ENCODE measurements at places on chromosomes 7 and 10.

DNA sequence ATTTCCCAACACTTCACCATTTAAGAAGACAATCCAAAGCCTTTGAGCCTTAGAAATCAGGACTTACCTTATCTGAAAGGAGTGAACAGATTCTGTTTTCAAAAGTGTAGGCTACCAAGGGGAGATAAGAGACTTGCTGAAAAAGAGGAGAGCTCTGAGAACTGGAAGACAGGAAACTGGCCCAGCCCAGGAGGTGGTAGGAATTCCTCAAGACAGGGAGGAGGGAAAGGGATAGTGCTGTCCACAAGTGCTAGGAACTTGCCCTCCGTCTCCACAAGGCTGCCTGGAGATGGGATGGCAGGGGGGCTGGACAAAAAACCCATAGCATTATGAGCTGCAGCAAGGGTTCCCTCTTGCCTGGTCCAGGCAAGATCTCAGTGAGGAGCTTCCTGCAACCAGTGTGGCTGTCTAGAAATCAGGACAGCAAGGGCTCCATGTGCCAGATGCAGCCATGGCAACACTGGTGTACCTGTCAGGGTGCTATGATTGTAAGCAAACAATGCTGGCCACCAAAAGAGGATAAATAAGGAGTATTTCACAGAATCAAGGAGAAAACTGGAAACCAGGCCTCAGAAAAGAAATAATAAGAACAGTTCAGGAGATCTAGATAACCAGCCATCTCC is 22.7 kb upstream of the FRMD4A start:
- DNase-seq = no peak

DNA sequence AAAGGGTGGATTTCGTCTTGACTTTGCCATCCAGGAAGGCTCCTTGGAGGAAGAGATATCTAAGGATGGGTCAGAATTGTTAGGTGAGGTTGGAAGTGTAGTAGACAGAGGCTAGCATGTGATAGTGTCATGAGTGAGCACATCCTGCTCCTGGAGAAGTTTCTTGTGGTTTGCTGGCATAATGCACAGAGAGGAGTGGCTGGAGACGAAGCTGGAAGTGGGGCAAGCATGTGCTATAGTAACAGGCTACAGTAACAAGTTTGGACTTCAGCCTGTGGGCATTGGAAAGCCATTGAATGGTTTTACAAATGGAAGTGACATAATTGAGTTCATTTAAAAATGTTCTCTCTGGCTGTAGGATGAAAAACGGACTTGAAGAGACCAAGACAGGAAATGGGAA is 175.6 kb upstream of the VWC2 start:
- DNase-seq = no peak

- peak; percentile 84 for DNase-seq
These were observed 48.5 kb upstream of the SLC29A3 start for GRCh38 chr10:71270301-71271220.

DNA sequence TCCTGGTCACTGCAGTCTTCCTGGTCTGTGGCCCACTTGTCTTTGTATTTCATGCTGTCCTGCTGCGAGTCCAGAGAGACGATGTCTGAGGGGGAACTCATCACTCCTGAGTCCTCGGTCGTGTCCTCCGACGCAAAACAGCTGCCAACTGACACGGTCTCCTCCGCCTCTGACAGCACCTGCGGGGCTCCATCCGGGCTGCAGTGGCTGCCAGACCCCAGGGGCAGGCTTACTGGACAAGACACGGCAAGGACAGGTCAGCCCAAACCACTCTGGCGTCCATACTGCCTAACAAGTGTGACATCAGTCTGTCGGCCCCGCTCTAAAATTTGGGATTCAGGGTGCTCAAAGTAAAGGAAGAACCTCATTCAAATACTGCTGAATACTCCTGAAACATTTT is 260.8 kb upstream of the GRB10 start:
- DNase-seq = no peak

GRCh38 chr7:142450206-142450605 is 192.3 kb upstream of the PRSS58 start:
- DNase-seq = no peak

DNA sequence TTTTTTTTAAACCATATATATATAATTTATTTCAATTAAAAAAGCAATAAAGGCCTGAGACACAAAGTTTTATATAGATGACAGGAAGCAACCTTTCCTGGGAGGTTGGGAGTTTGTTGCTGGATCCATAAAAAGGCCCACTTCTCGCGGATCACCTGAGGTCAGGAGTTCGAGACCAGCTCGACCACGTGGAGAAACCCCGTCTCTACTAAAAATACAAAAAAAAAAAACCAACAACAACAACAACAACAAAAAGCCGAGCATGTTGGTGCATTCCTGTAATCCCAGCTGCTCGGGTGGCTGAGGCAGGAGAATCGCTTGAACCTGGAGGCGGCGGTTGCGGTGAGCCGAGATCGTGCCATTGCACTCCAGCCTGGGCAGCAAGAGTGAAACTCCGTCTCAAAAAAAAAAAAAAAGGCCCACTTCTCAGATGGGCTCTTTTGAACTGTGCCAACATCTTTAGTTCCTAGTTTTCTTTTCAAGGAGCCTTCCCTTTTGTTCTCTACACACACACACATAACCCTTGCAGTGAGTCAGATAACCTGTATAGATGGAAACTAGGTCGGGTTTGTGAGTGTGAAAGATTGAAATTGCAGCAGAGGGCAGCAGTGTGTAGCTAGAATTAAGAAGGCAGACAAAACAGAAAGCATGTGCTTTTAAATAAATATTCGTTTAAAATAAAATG is 1.2 kb upstream of the SMNDC1 start:
- peak; percentile 51 for DNase-seq

- DNase-seq = no peak
These were observed 513.3 kb downstream of the MDFIC start for GRCh38 chr7:115435178-115435577.

GRCh38 chr7:12389089-12389700 is 14.5 kb downstream of the VWDE start:
- peak; percentile 75 for DNase-seq

DNA sequence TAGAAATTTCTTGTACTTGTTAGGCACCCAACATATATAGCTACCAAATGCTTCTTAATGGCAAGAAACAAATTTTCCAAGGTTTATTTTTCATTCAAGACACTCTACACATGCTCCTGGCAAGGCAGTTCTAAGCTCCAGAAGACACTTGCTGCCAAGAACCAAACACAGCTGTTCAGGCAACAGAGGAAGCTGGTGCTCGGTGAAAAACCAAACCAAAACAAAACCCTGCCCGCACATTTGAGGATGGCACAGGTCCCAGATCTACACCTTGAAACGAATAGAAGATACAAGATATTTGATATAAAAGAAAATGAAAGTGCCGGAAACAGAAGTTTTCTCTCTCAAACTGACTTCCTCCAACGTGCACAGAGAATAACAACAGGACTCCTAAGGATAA is 4.9 kb upstream of the DNTT start:
- no peak for DNase-seq

- no peak for DNase-seq
These were observed 221.0 kb upstream of the KLF6 start for GRCh38 chr10:4006051-4006450.

- peak; percentile 13 for DNase-seq
These were observed 748 bp downstream of the PHTF2 start for GRCh38 chr7:77799078-77799964.

DNA sequence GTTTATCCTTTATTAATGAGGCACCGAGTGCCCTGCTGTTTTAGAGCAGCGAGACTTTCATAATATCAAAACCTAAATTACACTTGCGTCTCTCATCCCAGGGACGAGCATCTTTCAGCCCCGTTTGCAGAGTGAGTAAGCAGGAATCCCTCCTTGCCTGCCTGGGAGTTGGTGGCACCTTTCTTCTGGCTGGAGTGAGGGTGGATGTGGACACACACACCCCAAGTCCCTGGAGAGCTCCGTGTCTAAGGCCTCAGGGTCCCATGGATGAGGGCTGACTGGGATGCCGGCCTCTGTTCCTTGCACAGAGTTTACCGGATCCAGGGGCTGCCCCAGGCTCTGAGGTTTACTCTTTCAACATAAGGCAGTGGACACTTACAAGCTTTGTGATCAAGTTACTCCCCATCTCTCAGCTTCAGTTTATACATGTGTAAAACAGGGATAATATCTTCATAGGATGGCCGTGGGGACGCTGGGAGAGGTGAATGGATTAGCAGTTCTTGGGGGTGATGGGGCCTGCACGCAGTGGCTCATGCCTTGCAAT is 24.5 kb downstream of the POLL start:
- no peak for DNase-seq

- DNase-seq = no peak
These were observed 1.5 kb downstream of the TRIL start for GRCh38 chr7:28956608-28957063.

- no peak for DNase-seq
These were observed 448.5 kb downstream of the KCNMA1 start for GRCh38 chr10:77189075-77189474.

- no peak for DNase-seq
These were observed 107.4 kb upstream of the FAM204A start for GRCh38 chr10:118449521-118449920.

DNA sequence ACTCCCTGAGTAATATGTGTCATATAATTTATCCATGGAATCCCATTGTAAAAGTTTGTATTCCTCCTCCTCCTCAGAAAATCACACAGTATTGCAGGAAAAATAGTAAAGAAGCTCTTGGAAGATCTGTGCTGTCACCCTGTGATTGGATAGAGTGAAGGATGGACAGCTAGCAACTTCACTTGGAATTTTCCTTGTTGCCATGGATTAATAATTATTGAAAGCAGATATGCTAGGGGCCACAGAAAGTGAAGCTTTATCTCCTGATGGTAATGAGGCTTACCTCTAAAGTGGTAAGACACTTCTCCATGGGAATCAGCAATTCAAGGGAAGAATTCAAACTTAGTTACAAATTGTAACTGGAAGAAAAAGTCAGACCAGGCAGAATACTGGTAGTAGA is 48.8 kb downstream of the PHYHIPL start:
- no peak for DNase-seq

GRCh38 chr7:116933465-116933864 is 19.8 kb upstream of the ST7 start:
- no peak for DNase-seq

DNA sequence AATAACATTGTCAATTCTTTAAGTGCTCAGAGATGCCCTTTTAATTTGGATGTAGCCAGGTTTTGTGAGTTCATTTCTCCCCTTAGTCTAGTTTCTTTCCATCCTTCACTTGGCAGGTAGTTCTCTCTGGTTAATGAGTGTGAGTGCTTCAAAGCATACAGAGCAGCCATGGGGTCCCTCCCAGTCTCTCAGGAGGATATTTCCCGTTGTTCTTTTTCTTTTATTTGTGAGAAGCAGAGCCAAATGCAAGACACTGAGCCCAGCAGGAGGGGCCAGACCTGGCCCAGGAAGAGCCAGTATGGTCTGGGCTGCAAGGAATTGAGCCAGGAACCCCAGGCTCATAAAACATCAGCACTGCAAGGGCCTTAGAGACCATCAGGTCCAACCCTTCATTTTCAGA is 52.4 kb downstream of the PLCE1 start:
- no peak for DNase-seq

- DNase-seq = peak; percentile 44
These were observed 18.3 kb upstream of the HBP1 start for GRCh38 chr7:107150375-107151073.

DNA sequence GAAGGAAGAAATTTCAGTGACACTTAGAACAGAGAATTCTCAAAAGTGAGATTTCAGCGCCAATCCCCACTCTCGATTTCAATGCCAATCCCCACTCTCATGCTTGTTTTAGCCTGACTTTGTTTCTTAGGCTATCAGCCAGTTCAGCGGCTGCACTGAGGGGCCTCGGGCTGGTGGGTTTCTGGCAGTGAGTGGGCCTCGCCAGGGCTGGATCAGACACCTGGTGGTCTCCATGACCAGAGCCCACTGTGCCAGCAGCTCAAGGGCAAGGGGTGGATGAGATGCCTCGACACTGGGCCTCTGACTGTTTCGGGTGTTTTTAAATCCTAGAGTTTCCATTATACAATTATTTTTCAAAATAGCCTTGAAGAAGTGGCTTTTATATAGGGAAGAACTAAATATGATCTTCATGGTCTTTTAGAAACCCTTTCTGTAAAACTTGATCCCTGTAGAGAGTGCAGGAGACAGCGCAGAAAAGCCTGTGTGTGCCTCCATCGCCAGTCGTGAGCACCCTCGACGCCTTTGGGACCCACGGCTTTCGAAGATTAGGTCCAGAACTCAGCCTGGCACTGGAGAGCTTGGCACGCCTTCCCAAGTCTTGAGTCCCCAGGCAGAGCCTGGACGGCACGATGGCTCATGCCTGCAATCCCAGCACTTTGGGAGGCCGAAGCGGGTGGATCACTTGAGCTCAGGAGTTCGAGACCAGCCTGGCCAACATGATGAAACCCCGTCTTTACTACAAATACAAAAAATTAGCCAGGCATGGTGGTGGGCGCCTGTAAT is 76.2 kb downstream of the INPP5A start:
- DNase-seq = no peak

DNA sequence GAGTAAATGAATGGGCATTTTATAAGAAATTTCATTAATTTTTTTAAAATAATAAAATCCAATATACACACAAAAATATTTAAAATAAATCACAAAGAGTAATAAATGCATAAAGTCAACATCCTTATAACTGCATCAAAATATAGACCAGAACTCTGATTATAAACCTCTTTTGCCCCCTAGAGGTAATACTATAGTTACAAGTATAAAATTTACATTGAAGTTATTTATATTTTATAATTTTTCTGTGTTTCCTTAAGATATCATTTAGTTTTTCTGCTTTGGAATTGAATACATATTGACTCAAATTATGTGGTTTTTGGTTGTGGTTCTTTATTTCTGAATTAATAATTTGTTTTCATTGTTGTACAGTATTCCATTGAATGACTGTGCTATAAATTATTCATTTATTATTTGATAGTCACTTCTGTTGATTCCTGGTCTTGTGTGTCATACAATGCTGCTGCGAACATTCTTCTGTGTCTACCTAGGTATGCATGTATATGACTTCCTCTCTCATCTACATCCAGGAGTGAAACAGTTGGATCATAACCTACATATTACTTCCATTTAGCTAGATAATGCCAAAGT is 673.6 kb downstream of the IPMK start:
- DNase-seq = no peak

DNA sequence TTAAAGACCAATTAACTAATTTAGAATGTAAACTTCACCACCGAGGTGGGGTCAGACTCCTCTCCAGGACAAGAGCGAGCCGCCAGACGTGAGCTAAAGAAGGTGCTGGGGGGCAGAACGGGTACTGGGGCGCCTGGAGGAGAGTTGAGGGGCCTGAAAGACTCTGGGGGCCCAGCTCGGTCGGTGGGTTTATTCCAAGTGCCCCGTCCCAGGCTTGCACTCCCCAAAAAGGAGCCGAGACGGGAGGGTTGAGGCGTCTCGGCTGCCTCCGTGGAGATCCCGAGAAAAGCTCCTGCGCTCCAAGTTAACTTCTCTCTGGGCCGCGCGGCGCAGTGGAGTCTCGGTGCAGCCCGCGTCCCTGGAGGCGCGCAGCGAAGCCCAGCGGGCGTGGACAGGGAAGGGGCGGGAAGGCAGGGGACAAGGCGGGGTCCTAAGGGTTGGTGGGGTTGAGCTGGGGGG is 553.3 kb downstream of the TFEC start:
- DNase-seq = peak; percentile 13

- no peak for DNase-seq
These were observed 423 bp downstream of the BAZ1B start for GRCh38 chr7:73521636-73522104.

All from NT2/D1 (cell line).